ENCODE measurements at places on chromosomes 3 and 15.

- DNase-seq: no peak
These were observed 161.6 kb upstream of the ANKRD28 start for GRCh38 chr3:15959434-15959811.

DNA sequence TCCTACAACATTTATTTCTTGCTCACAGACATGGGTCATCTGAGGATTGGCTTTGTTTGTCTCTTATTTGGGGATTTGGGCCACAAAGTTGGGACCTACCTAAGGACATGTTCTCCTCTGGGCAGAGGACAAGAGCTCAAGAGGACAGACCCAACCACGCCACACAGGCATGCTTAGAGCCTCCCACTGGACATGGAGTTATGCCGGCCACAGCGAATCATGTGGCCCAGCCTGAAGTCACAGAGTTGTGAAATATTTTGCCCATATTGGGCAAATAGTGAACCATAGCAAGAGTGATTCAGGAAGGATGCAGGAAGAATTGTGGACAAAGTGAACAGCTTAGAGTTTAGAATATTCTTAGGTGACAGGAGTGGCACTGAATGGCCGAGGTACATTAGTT, 9.9 kb downstream of the TRAK1 start:
- no peak for DNase-seq

GRCh38 chr3:153442386-153442785, 280.4 kb downstream of the RAP2B start:
- DNase-seq: no peak

DNA sequence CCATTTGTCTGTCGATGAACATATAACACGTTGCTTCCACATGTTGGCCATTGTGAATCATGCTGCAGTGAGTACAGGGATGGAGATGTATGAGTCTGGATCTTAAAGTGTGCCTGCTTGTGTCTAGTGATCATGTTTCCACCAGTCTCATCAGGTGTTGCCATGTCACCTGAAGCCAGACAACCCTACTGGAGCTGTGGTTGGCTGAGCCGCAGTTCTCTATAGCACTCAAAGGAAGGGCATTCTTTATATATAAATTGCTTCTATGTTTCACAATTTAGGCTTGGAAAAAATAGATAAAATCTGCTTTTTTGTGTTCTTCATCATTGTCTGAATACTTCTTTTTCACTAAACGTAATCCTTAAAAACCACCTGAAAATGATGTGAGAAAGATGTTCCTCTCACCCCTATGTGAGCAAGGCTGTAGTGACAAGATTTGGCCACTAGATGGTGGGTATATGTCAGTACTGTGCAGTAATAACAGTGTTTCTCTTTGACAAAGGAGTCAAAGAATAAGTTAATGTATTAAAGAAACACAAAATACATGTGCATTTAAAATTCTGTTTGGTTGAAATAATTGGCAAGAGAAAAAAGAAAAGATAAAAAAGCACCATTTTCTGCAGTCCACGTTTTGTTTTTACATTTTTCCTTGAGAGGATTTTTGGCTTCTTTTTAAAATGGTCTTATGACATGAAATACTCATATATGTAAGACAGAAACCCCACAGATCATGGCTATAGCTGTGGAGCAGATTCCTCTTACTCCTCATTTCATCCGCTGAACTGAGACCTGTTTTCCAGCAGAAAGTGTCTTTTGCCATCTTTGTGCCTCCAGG, 394.5 kb upstream of the DPPA4 start:
- peak; percentile 31 for DNase-seq

DNA sequence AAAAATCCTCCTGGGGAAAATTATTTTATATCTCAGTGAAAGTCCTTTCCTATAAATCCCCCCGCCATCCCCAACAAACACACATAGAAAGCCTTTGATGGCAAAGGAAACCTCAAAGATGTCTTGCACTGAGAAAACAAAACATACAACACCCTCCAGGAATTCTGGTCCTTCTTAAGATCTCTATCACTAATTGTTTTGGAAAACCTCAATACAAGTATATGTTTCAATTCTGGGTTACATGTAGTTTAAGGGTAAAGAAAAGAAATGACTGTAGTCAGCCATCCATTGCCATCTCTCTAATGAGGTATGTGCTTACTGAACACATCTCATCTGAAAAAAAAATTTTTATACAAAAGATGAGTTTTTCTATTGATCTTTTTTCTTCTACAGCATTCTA, 97.3 kb downstream of the FSIP1 start:
- DNase-seq: no peak

DNA sequence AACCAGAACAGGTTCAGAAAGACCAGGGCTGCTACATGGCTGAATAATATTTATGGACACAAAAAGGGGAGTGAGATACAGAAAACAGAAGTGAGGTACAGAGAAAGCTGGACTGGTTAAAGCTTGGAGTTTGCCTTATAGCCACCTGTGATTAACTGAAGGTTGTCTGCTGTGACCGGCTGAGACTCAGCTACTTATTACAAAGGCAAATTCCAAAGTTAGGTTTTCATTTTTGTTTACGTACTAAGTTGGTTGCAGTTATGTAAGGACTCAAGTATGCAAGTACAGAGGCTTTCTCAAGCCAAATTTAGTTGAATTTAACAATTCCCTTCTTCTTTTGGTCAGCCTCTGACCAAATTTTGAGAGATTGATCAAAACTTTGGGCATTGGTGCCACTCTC, 264.6 kb downstream of the THSD4 start:
- DNase-seq: no peak

DNA sequence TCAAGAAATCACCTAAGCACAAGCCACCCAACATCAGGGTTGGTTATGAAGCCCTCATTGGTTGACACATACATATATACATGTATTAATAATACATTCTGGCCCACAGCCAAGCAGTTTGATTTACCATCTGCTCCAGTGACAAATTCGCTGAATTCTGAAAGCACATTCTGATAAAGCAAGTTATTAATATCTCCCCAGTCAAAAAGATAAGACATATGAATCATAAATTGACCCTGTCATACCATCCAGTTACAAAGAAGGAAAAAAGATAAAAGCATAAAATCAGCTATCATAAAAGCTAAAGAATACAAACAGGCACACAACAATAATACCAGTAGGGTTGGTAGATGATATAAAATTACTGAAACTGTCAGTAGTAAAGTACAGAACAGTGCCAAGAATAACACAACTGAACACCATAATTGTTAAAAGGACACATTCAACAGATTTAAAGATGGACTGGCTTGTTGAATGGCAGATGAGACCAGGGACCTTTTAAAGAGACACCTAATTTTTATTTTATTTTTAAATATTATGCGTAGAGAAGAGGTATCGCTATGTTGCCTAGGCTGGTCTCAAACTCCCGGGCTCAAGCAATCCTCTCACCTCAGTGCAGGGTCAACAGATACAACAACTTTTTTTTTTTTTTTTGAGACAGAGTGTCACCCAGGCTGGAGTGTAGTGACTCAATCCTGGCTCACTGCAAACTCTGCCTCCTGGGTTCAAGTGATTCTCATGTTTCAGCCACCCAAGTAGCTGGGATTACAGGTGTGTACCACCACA, 7.7 kb downstream of the SNX4 start:
- DNase-seq: peak; percentile 71

- no peak for DNase-seq
These were observed 3.1 kb upstream of the RAD54L2 start for GRCh38 chr3:51535146-51536019.

DNA sequence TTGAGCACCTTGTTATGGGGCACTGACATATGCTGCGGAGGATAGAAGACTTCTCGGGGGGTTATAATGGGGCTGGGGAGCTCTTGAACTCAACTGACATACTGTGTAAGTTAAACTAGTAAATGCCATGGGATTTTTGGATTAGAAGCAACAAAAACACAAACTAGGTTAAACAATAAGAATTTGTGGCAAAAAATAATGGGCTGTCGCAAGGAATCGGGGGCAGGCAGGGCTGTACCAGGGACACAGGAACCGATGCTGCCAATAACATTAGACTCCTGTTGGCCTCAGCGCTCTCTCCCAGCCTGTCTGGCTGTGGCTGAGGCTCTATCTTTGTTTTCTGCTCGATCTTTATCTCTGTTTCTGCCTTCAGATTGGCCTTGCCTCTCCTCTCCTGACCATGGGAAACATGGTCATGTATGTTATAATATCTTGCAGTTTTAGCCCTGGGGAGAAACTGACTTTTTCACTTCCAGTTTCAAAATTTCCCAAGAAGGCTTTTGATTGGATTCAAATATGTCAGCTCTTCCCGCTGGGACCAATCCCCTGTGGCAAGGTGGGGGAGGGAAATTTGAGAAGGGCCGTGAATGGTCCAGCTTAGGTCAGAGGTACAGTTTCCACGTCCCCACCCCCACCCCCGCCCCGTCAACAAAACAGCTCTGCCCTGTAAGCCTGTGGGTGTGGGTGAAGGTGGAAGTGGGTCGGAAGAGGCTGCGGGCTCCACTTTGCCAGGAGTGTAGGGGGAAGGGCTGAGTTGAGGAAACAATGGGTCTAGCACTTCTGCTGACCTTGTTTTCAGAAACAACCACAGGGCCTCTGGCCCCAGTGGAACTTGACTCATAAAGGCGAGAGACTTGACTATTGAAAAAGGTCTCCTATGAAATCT, 161.1 kb upstream of the TBL1XR1 start:
- no peak for DNase-seq

DNA sequence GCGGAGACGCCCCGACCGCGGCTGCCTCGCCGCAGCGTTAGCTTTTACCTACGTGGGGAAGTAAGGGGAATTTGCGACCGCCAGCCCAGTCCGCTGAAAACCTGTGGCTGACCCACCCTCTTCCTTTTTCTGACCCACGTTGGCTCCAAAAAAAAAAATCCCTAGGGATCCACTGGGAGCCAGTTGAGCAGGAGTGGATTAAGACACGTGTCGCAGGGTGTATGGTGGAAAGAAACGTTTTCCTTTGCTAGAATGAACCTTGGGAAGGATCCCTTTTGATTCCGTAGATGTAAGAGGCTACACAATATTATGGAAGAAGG, 575 bp upstream of the PCYT1A start:
- DNase-seq: no peak

DNA sequence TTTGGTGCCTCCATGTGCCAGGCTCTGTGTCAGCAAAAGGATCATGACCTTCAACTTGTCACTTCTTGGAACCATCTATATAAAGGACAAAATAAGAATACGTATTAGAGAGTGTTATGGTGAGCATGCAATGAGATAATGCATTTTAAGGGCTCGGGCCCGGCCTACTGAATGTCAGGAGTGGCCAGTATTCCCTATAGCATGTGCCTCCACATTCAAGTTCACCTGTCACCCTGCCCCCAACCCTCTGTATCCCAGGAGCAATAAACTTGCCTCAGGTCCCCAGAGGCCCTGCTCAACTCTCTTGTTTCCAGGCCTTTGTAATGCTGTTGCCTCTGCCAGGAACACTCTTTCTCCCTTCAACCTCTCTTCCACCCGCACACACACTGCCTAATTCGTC, 90.2 kb upstream of the SLC6A11 start:
- no peak for DNase-seq

DNA sequence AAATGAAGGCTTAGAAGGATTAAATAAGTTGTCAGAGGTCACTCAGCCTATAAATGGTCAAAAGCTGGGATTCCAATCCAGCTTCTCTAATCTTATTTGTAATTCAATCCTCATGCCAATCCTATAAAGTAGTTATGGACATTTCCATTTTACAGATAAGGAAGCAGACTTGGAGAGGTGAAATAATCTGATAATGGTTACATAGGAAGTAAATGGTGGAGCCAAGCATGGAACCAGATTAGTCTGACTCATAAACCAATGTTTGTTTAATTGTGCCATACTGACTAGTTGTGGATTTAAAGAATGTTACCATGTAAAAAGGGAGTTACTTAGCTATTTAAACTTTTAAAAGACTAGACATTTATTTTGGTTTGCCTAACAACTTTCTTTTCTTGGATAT, 59.7 kb downstream of the KCNAB1 start:
- no peak for DNase-seq

DNA sequence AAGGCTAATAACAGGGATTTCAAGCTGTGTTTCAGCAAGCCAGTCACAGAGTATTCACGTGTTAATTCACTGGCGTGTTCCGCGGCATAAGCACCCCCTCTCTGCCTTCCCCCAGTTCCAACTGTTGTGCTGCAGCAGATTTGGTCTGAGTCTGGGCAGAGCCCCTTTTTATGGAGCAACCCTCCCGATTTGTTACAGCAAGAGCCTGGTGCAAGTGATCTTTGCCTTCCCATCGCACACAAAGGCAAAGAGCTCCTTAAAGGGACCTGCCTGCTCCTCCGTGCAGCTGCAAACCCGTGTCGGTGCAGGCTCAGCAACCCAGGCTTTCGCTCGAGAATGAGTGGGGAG, 170.5 kb downstream of the KCNAB1 start:
- DNase-seq: peak; percentile 20

DNA sequence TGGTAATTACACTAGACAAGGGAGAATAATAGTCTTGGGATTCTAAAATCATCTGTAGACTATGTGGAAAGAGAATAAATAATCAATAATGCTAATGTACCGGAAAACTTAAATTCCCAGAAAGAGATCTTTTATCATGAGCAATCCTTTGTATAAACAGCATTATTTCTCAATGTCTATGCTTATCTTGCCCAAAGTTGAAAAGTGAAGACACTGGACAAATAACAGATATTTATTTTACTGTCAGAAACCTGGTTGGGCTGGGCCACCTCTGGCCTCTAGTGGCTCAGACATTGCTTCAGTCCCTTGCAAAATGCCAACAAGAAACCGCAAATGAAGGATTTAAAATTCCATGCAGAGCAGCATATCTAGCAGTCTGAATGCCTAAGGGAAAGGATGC, 409.9 kb downstream of the FHIT start:
- DNase-seq: no peak

- no peak for DNase-seq
These were observed 41.8 kb downstream of the SYNM start for GRCh38 chr15:99146661-99147060.

GRCh38 chr3:153572165-153572564, 410.1 kb downstream of the RAP2B start:
- no peak for DNase-seq

GRCh38 chr3:32449691-32450090, 53.0 kb downstream of the CMTM6 start:
- DNase-seq: no peak

DNA sequence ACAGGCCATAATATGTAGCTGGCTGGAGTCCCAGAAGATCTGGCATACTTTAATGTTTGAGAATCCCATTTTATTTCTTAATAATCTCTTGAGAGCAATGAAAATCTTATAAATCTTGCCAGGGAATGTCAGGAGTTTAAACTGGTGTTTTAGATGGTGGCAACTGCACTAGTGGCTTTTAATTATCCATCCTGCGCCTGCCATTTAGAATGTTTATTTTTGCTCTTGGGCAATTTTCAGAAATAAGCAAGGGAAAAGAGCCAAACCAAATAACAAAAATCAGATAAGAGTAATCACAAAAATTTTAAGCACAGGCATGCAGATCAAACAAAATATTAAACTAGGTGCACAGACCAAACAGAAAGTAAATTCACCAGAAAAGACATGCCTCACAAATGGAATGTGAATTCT, 41.9 kb upstream of the UBP1 start:
- DNase-seq: no peak

DNA sequence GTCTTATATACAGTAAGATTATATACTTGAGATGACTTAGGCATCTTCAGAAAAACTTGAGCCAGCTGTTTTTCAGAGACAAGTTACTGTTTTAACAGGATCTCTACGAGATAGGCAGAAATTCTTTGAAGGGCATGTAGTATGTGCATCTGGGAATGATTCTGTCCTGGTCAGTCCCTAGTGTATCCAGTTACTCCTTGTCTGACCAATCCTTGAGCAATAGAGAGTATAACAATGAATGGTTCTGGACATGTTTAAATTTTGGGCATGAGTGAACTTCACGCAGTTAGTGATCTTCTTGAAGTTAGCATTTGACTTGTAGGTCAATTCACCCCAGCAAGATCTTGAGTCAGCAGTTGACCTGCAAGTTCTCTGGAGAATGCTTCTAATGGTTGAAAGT, 24.7 kb upstream of the HHLA2 start:
- no peak for DNase-seq

- DNase-seq: no peak
These were observed 234.6 kb downstream of the THRB start for GRCh38 chr3:24259901-24260512.
